ENCODE measurements at places on chromosomes 6 and 20.

- no peak for DNase-seq
These were observed 117.6 kb upstream of the PRSS16 start for GRCh38 chr6:27129917-27130316.

DNA sequence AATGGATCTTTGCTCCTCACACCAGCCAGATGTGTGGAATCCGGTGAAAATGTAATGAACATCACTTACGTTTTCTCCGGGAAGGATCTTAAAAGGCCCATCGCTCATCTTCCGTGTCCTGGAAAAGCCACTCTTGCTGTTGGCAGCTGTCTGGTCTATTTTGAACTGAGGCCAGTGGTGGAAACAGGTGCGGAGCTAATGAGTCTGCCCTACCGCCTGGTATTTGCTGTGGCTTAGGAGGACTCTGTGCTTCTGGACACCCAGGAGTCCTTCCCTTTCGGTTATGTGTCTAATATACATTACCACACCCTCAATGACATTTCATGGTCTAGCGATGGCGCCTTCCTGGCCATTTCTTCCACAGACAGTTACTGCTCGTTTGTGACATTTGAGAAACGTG lies 264.2 kb upstream of the PREP start:
- no peak for DNase-seq

DNA sequence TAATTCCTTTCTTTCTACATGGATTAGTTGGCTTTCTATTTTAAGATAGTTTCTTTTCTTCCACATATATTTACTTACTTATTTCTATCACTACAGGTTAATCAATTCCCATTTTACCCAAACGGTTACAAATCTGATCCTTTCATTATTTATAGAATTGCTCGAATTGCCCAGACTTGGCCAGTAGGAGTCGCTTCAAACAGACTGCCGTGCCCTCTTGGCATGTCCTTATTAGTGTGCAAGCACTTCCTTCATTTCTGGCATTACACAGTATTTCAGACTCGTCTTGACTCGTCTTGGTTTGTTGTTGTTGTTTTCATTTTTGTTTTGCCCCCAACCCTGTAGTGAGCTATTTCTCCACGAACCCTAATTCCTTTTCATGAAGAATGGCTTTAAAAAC lies 74.6 kb downstream of the SAMD3 start:
- peak; percentile 35 for DNase-seq

DNA sequence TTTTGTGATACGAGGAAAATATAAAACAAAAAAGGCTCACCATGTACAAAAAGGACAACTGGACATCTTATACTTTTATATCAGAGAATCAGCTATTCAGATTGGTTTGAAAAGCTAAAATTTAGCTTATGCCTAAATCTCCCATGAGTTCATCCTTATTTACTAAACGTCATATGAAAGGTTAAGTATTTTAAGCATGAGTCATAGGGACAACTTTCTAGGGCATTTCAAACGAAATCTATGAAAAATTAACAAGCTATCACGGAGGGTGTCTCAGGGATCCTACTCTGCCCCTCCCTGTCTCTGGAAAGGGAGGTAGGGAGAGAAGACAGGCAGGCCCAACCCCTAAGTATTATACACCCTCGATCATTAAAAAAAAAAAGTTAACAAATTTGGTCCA lies 124.1 kb upstream of the LOC128125822 start:
- DNase-seq, result no peak

DNA sequence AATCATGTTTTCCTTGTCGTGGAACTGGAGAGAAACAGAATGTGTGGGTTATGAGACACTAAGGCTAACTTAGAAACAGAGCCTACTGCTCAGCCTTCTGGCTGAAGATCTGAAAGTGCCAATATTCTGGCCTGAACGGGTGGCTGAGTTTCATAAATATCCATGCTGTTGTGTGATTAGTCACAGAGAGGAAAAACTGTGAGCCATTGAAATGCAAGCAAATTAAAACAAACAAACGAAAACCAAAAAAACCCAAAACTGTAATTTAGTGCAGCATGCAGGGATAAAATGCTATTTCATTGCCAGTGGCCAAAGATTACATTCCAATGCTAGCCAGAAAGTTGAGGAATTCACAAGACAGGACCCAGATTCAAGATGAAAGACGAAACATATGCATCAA lies 315.1 kb downstream of the UBE3D start:
- no peak for DNase-seq

DNA sequence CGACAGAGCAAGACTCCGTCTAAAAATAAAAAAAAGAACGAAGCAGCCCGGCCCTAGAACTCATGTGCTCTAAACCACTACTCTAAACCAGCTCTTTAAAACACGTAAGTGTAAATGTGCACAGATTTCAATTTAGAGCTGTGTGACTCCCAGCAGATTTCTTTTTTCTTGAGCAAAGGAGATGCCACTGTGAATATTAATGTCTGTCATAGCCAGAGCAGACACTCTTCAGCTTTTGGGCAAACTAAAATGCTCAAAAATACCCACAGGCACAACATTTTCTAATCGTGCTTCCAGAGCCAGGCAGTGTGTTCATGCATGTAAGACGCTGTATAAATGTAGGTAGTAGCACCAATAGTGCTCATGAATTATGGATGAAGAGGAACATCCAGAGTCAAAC lies 218.9 kb upstream of the PLCB4 start:
- DNase-seq, result no peak

DNA sequence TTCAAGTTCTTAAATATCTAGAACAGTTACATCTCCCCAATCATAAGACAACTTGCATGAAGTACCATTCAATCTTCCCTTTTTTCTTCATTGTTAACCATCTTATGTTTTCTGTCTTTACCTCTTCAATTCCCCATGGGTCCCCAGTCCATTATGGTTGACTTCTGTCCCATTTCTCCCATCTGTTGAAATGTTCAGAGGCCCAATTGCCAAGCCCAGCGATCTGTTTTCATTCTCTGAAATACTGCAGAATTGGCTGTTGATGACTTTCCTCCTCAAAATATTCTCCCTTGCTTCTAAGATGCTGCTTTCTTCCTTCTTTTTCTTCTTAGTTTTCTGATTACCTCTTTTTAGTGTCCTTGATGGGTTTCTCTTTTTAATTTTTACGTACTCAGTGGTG lies 26.0 kb downstream of the DSTN start:
- DNase-seq, result no peak

GRCh38 chr6:21402368-21402767 lies 191.2 kb upstream of the SOX4 start:
- DNase-seq, result no peak

GRCh38 chr6:142088858-142089216 lies 43.9 kb upstream of the GJE1 start:
- no peak for DNase-seq
